HFF-Myc (cell line): ENCODE measurements at places on chromosomes 1 and 21.

- no peak for DNase-seq
These were observed 3.6 kb downstream of the LPAR3 start for GRCh38 chr1:84889437-84889836.

DNA sequence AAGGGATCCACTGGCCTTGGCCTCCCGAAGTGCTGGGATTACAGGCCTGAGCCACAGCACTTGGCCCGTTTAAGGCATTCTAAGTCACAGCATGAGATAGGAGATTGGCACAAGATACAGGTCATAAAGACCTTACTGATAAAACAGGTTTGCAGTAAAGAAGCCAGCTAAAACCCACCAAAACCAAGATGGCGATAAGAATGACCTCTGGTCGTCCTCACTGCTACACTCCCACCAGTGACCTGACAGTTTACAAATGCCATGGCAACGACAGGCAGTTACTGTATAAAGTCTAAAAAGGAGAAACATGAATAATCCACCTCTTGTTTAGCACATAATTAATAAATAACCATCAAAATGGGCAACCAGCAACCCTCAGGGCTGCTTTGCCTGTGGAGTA, 33.3 kb upstream of the RCC2 start:
- no peak for DNase-seq

DNA sequence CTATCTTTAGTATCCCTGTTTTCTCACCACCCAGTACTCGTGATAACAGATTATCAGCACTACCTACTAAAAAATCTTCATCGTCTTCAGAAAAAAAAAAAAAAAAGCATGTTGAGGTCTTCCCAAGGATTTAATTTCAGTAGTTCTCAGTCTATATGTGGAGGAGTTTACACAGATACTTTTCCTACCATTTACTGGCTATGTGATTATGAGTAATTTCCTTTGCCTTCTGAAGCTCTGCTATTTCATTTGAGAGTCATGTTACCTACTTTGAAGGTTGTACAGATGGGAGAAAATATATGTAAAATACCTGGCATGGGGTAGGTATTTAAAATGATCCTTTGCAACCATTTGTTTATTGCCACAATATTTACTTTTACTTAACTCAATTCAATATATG, 399.7 kb downstream of the NEGR1 start:
- no peak for DNase-seq

- no peak for DNase-seq
These were observed 107.6 kb upstream of the UBE2U start for GRCh38 chr1:64095832-64096231.

GRCh38 chr1:200749090-200749489, 10.4 kb downstream of the CAMSAP2 start:
- DNase-seq = no peak

- DNase-seq = no peak
These were observed 664.6 kb upstream of the ADAMTS5 start for GRCh38 chr21:27631471-27631870.

GRCh38 chr1:22454476-22455056, 2.9 kb downstream of the ZBTB40 start:
- DNase-seq = no peak
